ENCODE measurements at places on chromosomes 13 and 19.

- no peak for DNase-seq
Measured at GRCh38 chr13:59319276-59319675, 844.5 kb downstream of the DIAPH3 start.

DNA sequence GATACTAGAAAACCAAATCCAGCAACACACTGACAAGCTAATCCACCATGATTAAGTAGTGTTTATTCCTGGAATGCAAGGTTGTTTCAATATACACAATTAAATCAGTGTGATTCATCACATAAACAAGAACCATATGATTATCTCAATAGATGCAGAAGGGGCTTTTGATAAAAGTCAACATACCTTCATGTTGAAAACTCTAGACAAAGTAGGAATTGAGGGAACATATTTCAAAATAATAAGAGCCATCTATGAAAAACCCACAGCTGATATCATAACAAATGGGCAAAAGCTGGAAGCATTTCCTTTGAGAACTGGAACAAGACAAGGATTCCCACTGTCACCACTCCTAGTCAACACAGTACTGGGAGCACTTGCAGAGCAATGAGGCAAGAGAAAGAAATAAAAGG, 213.6 kb upstream of the CSNK1A1L start:
- DNase-seq = no peak

- DNase-seq = no peak
Measured at GRCh38 chr19:18742838-18743783, 48.0 kb downstream of the COMP start.

DNA sequence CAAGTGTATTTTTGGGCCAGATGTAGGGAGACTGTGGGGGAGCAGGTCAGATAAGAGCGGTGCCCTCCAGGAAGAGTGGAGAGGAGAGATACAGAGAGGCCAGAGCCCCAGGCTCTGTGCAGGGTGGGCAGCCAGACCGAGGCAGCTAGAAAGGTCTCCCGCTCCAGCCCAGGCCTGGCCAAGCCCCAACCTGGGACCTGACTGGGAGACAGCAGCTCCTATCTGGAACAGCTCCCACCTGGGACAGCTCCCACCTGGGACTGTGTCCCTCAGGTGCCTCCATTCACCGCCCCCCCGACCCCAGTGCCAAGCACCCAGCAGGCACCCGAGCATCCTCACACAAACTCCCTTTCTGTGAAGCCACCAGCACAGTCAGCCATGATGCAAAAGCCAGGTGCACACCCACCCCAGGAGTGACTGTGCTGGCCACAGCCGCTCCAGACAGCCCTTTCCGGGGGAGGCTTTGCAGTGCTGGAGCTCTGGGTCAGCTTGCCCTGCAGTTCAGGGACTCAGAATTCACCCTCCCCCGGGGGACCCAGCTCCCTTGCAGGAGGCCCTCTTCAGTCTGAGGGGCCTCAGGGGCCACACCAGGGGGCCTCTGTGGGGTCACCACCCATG, 2.1 kb upstream of the GRTP1 start:
- peak; percentile 71 for DNase-seq

- no peak for DNase-seq
Measured at GRCh38 chr19:53915000-53915399, 5.9 kb downstream of the CACNG7 start.
